ENCODE measurements at places on chromosomes 11 and 22.
A peak's percentile ranks its signal among the peaks of the same experiment; 100 is the strongest.

GRCh38 chr11:101583251-101584128 is at the start of gene TRPC6:
TSS of gene TRPC6 (minus strand) at chr11:101584007. CDS start at chr11:101583503, 504 bp downstream.
- DNase-seq = peak; percentile 86

DNA sequence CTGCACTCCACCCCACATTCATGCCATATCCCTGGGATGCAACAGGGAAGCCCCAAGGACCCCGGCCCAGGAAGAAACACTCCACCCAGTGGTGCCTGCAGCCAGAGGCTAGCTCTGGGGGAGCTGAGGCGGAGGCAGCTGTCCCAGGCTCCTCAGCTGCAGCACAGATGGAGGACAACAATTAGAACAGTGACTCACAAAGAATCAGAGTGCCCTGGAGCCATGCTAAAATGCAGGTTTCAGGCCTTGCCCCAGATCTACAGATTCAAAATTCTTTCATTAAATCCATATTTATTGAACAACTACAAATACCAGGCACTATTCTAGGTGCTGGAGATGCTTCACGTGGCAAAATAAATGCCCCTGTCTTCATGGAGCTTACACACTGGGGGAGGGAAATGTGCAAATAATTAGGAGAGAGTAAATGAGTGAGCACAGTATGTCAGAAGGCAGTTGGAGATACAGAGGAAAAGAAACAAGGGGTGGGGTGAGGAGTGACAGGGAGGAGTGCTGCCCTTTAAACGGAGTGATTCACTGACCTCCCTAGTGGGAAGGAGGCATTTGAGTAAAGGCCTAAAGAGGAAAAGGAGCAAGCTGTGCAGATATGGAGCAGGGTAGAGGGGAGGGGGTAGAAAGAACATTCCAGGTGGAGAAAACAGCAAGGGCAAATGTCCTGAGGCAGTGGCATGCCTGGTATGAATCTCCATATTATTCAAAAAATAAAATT is 73.3 kb upstream of the CSNK2A3 start:
- no peak for DNase-seq

DNA sequence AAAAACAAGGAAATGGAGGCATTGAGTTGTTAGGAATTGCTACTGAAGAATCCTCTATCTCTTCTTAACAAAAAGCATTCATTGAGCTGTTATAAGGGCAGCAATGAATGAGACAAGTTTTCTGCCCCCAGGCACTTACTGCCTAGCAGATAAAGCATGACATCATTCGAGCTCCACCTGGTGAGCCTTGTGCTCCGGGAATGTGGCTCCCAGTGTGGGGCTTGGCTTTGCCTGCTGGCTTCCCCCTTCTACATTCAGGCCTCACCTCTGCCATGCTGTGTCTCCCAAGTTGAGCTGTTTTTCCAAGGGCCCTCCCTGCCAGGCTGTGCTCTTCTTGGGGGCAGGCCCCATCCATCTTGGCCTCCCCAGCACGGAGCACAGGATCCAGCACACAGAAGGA is 56.9 kb upstream of the EIF3D start:
- DNase-seq = peak; percentile 51

- DNase-seq = no peak
Observed at GRCh38 chr11:97739932-97740800, 1280.6 kb upstream of the CNTN5 start.

GRCh38 chr11:69939551-69940245 is 120.5 kb upstream of the FGF3 start:
- no peak for DNase-seq

- no peak for DNase-seq
Observed at GRCh38 chr11:98771791-98772190, 249.0 kb upstream of the CNTN5 start.

- no peak for DNase-seq
Observed at GRCh38 chr11:73521621-73522020, 76.3 kb downstream of the FAM168A start.

GRCh38 chr11:113142508-113142907 is 171.9 kb upstream of the TTC12 start:
- DNase-seq = no peak

GRCh38 chr11:69378303-69379141 is 84.6 kb downstream of the MYEOV start:
- no peak for DNase-seq

- DNase-seq = no peak
Observed at GRCh38 chr11:7160814-7161489, 72.2 kb downstream of the RBMXL2 start.

GRCh38 chr11:89660234-89660633 is 49.9 kb upstream of the TRIM77 start:
- DNase-seq = peak; percentile 69

- DNase-seq = no peak
Observed at GRCh38 chr22:19496324-19496630, 16.6 kb downstream of the CDC45 start.

GRCh38 chr11:96875712-96876111 is 485.9 kb downstream of the JRKL start:
- DNase-seq = no peak

- DNase-seq = peak; percentile 24
Observed at GRCh38 chr11:32008880-32009551, 81.9 kb upstream of the RCN1 start.

All from GM23338 (cell line).